Panc1 (cell line): ENCODE measurements at places on chromosomes 3 and 15.

DNA sequence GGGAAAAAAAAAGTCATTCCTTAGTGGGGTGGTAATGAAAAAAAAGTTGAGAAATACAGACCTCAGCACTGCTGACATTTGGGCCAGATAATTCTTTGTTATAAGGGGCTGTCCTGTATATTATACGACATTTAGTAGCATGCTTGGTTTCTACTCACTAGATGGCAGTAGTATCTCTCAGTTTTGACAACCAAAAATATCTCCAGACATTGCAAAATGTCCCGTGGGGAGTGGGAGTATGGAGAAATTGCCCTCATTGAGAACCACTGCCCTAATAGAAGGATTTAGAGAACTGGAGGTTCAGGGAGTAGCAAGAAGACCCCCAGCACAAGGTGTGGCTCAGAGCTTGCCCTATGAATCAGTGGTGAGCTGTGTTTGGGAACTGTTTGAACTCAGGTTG is 28.6 kb upstream of the TEX264 start:
- DNase-seq, result no peak

DNA sequence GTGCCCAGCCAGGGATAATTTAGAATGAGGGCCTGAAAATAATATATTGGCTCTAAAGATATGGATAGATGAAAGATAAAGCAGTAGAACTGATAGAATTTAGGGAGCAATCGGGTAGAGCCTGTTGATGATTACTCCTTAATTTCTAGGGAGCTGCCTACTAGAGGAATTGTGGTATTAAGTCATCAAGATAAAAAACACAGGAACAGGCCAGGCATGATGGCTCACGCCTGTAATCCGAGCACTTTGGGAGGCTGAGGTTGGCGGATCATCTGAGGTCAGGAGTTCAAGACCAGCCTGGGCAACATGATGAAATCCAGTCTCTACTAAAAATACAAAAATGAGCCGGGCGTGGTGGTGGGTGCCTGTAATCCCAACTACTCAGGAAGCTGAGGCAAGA is 130.4 kb downstream of the PCCB start:
- no peak for DNase-seq

- DNase-seq, result no peak
These were observed 109.8 kb upstream of the SLC6A11 start for GRCh38 chr3:10706156-10706739.

DNA sequence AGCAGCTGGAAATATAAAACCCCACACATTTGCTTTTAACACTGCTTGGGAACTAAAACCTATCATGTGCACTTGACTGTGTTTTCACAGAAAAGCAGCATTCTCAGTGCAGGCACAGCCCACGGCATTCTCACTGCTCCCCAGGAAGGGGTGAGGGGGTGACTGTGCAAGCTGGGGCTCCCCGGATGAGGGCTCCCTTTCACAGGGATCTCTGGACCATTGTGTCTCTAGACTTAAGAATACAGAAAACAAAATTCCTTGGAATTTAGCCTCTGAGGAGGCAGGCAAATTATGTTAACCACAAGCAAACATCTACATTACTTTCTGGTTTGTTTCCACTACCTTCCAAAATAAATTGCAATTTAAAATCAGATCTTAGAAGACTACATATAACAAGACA is 100.3 kb downstream of the FSIP1 start:
- DNase-seq, result no peak

DNA sequence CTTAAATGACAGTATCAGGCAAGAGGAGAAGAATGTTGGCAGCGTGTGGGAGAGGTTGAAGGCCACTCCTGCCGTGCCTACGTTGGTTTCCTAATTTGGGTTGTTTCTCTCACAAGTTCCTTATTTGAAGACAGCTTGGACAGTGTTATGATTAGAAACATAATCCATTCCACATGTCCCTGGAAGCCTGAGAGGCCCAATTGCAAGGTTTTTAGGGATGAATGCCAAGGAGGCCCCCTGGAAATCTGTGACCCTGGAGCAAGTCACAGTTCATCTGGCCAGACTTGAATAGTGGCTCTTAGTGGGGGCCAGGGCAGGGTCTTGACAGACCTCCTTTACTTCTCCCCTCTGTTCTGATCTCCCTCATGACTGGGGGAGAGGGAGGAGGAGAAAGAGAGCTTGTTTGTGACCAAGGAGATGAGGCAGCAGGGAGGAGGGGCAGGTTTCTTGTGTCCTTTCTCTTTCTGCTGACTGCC is 584.4 kb upstream of the TBL1XR1 start:
- no peak for DNase-seq
